CD4-positive, alpha-beta T cell treated with Interferon alpha-2 for 1 hour (primary cell): ENCODE measurements at places on chromosomes 7 and 10.

DNA sequence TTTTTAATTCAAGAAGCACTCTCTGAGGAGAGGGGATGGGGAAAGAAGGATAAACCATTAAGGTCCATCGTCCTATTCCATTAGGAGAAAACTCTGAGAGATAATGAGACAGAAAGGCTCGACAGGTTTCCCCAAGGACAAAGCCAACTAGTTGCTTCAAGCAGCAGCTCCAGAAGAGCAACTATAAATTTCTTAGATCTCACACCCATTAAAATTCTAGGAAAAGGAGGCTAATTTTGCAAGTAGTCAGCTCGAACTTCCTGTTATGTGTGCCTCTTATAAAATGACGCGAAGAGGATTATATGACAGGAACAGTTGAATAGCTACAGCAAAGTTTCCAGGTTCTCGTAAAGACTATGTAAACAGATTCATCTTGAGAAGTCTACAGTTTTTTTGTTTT, 52.0 kb upstream of the ST8SIA6 start:
- no peak for DNase-seq

DNA sequence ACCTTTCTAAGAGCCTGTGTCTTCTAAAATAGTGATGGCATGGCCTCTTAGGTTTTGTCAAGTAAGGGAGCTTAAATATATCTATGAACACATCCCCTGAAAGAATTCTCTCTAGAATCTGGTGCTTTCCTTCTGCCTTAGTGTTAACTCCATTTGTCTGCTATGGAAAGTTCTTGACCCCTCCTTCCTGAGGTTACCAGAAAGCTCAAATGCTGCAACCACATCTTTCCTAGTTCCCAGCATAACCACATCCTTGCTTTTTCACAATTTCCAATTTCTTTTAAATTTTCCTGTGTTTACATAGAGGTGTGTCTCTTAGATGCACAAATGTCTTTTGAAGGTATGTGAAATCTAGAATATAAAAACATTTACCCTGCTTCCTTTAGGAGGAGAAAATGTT, 16.4 kb upstream of the GSDME start:
- no peak for DNase-seq

DNA sequence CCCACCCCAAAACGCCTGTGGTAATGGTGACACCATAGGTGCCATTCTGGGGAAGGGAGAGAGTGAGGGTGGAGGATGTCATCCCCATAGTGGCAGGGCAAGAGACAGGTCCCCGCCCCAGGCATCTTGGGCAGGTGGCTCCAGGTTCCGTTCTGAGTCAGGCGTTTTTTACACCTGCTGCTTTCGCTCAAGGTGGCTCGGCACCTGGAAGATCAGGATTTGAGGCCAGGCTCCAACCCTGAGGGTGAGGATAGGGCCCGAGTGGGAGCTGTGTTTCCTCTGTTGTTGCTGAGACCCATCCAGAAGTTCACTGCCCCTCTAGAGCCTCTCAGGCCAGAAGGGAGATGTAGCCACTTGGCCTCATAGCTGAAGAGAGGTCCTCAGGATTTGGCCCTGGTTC, 36.6 kb upstream of the DUSP5 start:
- DNase-seq, result no peak

GRCh38 chr10:27747096-27747451, 1.5 kb upstream of the MKX start:
- DNase-seq, result no peak

DNA sequence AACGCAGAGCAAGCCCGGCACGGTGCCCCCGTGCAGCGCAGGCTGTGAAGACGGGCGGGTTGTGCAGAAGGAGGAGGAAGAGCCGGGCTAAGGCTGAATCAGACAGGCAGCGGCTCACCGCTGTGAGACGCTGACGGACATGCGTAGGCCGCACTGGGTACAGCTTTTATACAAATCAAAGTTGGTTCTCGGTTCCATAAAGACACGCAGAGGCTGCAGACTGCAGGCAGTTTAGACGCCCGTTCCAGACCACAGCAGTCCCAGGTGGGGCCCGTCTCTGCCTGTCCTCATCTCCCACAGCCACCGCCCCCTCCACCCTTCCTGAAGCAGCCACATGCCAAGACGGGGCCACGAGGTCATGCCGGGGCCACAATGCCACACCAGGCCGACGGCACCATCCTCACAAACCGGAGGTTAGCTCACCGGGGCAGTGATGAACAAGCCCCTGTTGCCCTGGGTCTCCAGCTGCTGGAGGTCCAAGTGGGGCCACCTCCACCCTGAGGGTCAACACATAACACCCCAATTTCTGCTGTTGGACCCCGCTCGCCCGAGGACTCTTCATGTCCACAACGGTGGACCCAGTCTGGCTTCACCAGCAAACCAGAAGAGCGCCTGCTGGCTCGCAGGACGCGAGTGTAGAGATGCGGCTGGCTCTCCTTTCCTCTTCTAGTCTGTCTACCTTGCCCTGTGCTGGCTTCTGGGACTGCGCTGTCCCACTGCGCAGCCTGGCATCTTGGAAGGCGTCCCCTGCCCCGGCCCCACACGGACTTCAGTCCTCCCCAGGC, 227.2 kb downstream of the ELFN1 start:
- no peak for DNase-seq

- DNase-seq, result no peak
Observed at GRCh38 chr7:107322015-107322414, 147.8 kb upstream of the GPR22 start.

GRCh38 chr7:4633012-4633411, 49.1 kb upstream of the FOXK1 start:
- DNase-seq, result no peak

DNA sequence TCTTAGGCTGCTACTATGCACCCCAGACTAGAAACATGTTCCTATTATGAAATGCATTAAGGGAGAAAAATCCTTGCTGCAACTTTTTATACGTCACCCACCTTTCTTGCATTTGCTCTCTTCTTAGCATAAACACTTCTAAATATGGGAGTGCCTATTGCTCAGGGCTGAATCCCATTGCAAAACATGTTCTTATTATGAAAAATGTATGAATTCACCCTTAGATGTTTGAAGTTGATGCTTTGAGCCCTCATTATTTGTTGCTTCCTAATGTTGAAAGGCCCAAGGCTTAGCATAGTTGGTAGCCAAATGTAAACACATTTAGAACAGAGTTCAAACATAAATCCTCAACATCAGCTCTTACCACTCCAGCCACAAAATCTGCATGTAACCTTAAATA, 52.8 kb downstream of the BMPER start:
- DNase-seq, result no peak

DNA sequence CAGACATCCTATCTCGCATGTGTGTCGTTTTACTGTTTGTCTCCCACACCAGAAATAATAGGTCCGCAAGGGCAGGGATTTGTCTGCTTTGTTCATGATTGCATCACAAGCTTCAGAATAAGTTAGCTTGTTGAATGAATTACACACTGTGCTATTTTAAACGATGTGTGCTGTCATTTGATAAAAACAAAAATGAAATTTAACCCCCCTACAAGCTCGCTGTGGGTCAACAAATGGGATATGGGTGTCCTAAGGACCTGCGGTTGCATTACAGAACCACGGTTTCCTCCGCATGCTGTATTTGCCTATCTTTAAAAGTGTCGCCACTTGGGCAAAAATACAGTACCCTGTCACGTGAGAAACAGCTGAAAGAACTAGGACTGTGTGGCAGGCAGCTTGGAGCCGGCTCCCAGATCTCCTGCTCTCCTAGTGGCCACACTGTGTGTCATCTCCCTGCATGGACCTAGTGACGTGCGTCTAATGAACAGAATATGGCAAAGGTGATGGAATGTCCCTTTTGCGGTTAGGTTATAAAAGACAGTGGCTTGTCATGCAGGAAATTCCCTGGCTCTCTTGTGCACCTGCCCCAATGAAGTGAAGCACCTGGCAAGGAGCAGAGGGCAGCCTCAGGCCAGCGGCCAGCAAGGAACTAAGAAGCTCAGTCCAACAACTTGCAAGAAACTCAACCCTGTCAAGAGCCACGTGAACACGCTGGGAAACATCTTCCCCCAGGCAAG, 32.9 kb upstream of the CRYGN start:
- DNase-seq, result no peak

DNA sequence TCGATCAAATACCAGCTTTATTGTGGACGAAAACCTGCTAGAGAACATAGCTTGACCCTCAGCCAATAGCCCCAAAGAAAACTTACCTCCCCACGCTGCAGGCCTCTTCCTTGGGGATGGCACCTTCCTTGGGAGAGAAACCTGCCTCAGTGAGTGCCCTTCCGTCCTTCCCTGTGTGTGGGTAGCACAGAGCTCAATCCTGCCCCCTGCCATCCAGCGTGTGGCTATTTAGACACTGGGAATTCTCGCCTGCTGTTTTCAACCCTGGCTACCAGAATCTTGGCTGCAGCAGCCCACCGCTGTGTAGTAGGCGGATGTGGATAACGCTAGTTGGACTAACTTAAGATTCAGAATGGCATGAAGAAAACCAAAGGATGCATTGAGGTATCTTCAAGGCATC, 238.2 kb downstream of the TEX36 start:
- no peak for DNase-seq

DNA sequence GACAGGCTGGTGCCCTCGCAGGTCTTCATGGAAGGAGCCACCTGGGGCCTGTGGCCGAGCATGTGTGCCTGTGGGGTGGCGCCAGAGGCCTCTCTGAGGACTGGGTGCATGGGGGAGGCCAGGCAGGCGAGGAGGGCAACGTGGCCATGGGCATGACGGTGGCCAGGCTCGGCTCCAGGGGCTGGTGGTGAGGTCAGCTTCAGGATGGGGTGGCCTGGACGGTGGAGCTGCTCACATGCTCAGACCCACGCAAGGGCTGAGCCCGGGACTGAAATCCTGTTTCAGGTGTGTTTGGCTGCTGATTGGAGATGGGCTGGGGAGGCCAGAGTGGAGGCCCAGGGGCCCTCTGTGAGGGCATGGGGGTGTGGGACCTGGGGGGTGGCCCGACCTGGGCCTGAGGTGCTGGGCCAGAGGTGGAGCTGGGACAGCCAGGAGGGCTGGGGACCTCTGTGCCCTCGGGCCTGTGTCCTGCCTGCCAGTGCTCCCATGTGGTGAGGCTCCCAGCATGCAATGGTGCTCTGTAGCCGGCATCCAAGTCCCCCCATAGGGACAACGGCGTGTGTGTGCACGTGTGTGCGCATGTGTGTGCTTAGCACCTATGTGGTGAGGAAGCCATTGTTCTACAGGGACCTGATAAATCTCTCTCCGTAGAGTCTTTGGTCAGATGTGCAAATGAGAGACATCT, 71.1 kb downstream of the INPP5A start:
- no peak for DNase-seq

- DNase-seq, result no peak
Observed at GRCh38 chr7:134405299-134405698, 53.6 kb downstream of the AKR1B1 start.

DNA sequence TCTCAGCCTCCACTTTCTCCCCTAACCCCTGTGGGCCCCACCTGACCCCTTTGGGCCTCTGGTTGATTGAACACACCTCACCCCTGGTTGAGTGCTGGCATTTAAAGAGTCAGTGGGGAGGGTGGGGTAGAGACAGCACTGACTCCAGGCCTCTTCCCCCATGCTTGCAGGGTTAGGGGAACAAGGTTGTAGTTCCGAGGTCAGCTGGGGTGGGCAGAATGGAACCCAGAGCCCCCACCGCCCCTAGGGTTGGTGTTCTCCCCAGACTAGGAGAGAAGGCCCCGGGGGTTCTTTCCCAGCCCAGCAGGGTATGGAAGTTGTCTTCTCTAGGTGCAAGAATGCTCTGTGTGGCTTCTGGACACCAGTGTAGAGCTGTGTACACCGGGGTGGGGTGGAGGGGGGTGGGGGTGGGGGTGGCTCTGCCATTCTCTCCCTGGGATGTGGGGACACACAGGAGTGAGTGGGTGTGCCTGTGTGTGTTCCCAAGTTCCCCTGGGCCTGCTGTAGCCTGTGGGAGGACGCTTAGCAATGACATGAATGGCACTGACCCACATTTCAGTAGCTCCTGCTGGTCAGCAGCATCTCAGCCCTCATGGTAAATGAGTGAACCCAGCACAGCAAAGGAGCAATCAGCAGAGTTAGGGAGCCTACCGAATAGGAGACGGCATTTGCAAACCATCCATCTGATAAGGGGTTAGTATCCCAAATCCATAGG, 33.6 kb downstream of the PRF1 start:
- DNase-seq, result no peak

DNA sequence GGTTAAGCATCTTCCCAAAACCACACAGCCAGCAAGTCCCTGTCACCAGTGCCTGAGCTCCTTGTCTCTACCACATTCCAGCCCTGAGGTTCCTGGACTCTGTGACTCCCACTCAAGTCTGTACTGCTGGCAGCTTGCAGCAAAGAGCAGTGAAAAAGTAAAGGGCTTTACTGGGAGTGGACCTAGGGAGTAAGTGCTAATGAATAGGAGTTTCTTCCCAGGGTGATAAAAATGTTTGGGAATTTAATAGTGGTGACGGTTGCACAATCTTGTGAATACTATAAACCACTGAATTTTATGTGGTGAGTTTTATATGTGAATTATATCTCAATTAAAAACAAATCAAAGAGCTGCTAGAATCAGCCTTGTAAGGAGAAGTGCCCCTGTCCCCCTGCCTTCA, 22.6 kb downstream of the HSPA12A start:
- no peak for DNase-seq

DNA sequence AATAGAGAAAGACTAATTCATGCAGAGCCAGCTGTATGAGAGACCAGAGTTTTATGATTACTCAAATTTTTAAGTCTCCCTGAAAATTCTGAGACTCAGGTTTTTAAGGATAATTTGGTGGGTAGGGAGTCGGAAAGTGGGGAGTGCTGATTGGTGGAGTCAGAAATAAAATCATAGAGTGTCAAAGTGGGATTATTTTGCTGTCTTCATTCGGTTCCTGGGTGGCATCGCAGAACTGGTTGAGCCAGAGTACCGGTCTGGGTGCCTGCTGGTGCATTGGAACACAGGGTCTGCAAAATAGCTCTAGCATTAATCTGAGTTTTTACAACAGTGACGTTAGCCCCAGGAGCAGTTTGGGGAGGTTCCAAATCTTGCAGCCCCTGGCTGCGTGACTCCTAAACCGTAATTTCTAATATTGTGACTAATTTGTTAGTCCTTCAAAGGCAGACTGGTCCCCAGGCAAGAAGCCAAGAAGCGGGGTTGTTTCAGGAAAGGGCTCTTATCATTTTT, 32.4 kb downstream of the GPRIN2 start:
- DNase-seq, result no peak

GRCh38 chr10:12700557-12700874, 301.0 kb downstream of the CCDC3 start:
- no peak for DNase-seq

DNA sequence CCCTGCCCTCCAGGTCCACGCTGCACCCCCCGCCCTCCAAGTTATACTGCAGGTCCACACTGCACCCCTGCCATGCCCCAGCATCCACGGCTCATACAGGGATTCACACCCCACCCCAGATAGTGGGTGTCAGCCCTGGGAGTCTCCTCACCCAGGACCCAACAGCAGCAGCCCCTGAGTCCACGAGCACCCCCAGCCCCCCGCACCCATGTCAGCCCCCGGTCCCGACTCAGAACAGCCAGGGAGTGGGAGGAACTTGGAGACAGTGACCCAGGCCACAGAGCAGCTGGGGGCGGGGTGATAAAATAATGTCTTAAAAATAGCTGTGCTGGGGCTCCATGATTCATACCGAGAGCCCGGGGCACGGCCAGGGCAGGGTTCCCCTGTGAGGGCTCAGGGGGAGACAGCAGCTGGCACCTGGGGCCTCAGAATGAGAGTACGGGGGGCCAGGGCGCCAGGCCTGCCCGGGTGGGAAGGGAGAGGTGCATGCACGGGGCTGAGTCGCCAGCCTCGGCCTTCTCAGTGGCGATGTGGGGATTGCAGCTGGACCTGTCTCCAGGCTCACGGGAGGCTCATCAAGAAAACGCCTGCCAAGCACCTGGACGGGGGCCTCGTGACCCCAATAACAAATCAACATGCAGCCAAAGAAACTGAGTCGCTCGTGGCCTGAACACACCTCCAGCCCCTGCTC, 29.8 kb downstream of the ADAP1 start:
- peak; percentile 44 for DNase-seq

- DNase-seq, result no peak
Observed at GRCh38 chr7:79968077-79968648, 166.5 kb upstream of the GNAI1 start.
